ENCODE measurements at places on chromosomes 4 and X. TPM values are rescaled to one million over a fixed set of nuclear protein-coding genes. Genes with fewer than 3 reads are reported as not detected.

GRCh38 chrX:44344687-44345086 is 1.2 kb upstream of the EFHC2 start:
- DNase-seq: peak; percentile 12

The LPAR4 gene
- not detected for total RNA-seq

The ELF4 gene
- total RNA-seq: 23.9 TPM

The ARMCX1 gene
- 2.6 TPM for total RNA-seq

GRCh38 chr4:147794787-147795413 is 63.0 kb downstream of the ARHGAP10 start:
- no peak for DNase-seq

The IGFBP7 gene
- not detected for total RNA-seq

- no peak for DNase-seq
These were observed 77.2 kb downstream of the FHIP1A start for GRCh38 chr4:151486168-151486567.

The NRK gene
- not detected for total RNA-seq

DNA sequence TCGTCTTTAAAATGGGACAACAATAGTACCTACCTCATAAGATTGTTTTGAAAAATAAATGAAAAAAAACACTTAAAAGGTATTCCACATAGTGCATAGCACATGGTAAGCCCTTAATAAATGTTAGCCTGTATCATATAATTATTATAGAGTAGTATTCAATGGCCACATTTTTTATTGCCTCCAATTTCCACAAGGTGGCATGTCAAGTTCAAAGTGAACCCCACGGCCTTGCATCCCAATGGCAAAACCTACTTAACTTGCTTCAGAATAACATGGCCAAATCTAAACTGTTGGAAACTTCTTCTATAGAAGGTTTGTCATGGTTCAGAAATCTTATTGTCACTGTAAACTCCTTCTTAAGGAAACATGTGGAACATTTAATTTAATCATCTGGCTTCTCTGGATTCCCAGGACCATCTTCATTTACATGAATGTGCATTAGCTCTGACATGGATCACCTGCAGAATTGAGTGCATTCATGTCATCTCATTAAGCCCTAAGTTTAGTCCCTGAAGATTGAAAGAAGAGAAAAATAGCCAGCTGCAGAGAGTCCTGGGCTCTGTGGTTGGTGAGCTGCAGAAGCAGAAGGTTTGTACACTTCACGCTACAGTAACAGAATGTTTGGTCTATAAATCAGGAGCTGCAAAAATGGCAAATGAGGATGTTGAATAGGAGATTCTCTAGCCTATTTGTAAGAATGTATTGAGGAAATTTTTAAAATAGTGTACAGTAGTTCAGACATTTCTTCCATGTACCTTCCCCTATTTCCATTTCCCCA is 61.0 kb downstream of the ANXA3 start:
- peak; percentile 32 for DNase-seq

The TLR6 gene
- total RNA-seq: 1.5 TPM

The IL3RA gene
- total RNA-seq: 0.63 TPM

DNA sequence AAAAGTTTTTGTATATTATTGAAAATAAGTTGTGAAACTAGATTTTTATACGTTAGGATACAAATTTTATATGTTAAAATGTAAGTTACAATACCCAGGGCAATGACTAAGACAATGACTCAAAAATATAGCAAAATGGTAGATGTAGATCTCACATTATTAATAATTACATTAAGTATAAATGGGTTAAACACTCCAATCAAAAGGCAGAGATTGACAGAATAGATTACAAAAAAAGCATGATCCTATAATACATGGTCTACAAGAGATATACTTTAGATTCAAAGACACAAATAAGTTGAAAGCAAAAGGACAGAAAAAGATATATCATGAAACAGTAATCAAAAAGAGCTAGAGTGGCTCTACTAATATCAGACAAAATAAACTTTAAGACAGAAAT is 210.9 kb upstream of the NHS start:
- no peak for DNase-seq

The MAGEA1 gene
- total RNA-seq: not detected

GRCh38 chrX:43008356-43008755 is 230.4 kb upstream of the PPP1R2C start:
- DNase-seq: no peak

DNA sequence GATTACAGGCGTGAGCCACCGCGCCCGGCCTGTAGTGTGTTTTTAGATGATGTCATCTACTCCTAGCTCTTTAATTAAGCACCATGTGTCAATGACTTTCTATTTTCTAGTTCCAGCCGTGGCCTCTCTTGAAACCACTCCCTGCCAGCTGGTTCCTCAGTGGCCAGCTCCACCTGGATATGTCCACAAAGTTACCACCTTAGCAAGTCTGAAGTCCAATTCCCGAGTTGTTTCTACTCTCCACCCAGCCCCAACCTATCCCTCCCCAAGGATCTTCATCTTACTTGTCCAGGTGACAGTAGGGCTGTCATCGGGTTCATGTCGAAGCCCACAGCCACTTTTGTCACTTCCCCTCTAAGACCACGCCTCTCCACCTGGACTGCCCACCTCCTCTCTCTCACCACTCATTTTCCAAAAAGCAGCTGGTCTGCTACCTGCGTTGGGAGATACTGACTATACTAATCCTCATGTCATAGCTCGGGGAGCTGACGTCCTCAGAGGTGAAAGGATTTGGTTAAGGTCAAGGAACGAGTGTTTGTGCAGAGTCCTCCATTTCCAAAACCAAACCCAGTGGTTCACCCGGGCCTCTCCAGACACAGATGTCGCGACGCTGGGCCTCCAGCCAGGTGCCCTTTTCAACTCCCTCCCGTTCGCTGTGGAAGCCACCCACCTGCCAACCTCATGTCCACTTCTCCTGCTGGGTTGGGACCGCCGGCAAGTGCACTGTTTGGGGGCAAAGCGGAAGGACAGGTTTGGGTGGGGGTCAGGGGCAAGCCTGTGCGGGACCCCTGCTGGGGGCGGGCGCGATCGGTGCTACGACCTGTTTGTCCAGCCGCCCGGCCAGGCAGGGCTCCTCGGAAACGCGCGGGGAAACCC is 704 bp downstream of the FAM3A start:
- peak; percentile 34 for DNase-seq

The BMP3 gene
- not detected for total RNA-seq

- DNase-seq: no peak
These were observed 65.5 kb downstream of the HAND2 start for GRCh38 chr4:173464481-173464880.

DNA sequence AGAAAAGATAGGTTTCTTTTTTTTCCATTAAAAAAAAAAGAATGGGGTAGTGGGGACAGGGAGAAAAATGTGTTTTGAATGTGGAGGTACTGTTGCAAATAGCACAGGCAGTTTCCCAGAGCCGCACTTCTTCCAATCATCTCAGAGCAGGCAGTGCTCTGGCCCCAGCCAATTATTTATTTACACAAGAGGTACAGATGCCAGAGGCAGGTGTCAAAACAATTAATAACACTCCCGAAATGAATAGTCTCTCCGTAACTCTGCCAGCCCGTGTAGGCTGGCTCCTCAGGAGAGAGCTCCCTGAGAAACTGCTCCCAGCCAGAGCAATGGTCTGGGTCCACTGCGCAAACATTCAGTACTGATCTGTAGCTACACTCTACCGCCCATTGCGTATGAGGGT is 130.8 kb upstream of the IL1RAPL2 start:
- no peak for DNase-seq

The PNMA6E gene
- not detected for total RNA-seq

DNA sequence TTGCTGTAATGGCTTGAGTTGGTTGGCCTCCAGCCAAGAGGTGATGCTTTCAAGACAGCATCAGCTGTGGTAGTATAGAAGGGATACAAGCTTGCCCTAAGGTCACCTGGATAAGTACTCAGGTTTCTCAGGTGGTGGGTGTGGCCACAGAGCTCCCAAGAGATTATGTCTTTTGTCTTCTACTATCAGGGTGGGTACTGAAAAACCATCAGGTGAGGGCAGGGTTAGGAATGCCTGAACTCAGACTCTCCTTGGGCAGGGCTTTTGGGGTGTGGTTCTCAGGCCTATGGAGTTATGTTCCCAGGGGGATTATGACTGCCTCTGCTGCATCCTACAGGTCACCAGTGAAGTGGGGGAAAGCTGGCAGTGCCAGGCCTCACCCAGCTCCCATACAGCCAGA is 654.6 kb upstream of the GALNT7 start:
- DNase-seq: no peak

GRCh38 chr4:77913348-77913747 is 50.7 kb downstream of the MRPL1 start:
- no peak for DNase-seq

The SLC6A8 gene
- 0.39 TPM for total RNA-seq

GRCh38 chr4:56465599-56466295 is 1.7 kb upstream of the SRP72 start:
- no peak for DNase-seq

The TMPRSS11A gene
- total RNA-seq: not detected

The HAND2 gene
- total RNA-seq: not detected

DNA sequence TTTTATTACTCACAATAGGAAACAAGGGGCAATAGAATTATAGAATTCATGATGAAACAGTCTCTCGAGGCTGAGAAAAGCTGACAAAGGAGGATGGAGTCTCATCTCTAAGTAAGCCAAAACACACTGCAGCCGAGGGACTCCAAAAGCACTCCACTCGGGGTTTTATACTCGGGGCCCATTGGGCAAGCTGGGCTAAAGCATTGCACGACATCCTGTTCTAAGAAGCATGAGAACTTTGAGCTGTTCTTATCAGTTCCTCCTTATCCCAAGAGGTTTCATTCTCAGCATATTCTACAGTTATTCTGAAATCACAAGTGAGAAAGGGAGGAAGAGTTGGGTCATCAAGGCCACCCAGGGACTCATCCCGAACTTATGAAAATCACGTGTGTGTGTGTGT is 1475.5 kb downstream of the PCDH18 start:
- DNase-seq: no peak

The CSAG2 gene
- total RNA-seq: 0.23 TPM

DNA sequence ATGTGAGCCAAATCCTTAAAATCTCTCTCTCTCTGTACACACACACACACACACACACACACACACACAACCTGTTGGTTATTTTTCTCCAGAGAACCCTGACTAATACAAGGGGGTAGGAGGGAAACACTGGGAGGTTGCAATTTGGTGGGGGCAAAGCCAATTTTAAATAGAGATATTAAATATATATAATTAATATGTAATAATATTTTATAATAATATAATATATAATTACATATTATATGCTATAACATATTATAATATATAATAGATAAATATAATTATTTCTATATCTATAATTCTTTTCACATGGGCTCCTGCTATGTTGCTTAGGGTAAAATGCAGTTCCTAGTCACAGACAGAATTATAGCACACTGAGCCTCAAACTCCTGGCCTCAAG is 1354.2 kb downstream of the FSTL5 start:
- DNase-seq: no peak

The TNIP3 gene
- total RNA-seq: 3.7 TPM

DNA sequence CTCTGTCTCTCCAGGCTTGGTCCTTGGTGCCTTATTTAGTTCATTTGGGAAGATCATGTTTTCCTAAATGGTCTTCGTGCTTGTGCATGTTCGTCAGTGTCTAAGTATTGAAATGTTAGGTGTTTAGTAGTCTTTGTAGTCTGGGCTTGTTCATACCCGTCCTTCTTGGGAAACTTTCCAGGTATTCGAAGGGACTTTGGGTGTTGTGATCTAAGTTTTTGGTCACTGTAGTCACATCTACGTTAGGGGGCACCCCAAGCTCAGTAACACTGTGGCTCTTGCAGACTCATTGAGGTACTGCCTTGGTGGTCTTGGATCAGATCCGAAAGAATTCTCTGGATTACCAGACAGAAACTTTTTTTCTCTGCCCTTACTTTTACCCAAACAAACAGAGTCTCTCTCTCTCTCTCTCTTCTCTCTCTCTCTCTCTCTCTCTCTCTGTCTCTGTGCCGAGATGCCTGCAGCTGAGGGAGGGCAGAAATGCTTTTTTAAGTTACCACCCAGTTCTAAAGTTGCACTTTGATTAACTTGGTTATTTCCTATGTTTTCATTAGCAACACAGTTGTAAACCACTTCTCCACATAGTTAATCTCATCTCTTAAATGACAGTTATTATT is 67.6 kb upstream of the SLC7A3 start:
- peak; percentile 20 for DNase-seq

DNA sequence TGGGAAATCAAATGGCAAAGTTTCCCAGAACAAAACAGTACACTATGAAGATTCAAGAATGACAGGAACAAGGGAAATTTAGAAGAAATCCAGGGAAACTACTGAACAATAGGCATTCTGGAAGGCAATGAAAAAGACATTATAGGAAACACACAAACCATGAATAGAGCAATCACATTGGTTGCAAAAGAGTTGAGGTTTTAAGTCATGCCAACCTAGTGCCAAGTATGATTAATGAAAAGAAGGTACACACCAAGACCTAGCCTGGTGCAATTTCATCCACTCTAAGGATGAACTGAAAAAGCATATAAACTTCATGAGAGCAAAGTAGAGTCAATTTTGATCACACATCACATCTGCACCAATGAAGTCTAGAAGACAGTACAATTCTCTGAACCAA is 326.9 kb downstream of the PDHA2 start:
- DNase-seq: no peak

DNA sequence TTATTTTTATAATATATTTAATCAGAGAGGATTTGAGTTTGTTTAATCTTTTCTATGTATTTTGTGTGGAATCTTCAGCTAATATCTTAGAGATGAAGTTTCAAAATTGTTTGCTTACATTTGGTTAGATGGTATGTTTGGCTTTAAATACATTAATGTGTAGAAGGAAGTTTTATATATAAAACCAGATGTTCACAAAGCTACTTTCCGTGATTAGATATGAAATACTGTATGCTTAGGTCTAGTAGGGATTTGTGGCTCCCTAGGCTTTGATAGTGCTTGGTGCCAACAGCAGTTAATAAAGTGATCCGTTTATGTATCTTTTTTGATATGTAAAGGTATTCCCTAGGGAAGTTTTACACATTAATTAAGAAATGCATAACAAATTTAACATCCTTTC is 223.0 kb downstream of the ARHGAP10 start:
- no peak for DNase-seq

The CFAP47 gene
- not detected for total RNA-seq

DNA sequence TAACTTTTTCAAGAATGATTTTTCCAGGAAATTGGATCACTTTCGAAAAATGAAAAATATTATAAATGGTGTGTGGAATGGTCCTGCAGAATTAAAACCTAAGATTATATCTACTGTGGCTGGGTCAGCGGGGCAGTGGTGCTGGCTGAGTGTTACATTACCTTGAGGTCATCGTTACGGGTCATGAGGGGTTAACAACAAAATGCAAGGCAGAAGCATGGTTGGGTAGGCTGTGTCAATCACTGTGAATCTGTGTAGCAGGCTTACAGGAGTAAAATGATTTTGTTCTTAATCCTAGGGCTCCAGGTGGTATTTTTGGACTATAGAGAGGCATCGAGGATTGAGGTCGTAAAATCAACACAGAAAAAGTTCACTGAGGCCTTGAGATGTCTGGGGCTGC is 105.2 kb upstream of the AMOT start:
- no peak for DNase-seq

GRCh38 chr4:40183615-40184411 is 13.0 kb upstream of the RHOH start:
- peak; percentile 27 for DNase-seq

GRCh38 chr4:105306820-105307219 is 160.1 kb downstream of the TET2 start:
- DNase-seq: peak; percentile 14

- peak; percentile 70 for DNase-seq
These were observed at the start of gene MAMLD1 for GRCh38 chrX:150362599-150363481. MAMLD1 (plus strand) TSS chrX:150363317; CDS start chrX:150445517, 82,200 bp downstream.
